ENCODE measurements at places on chromosomes 12 and 14. TPM values are rescaled to one million over a fixed set of nuclear protein-coding genes. Genes with fewer than 3 reads are reported as not detected.

Gene FGD6
- 28.9 TPM for total RNA-seq

Gene SAV1
- 24.2 TPM for total RNA-seq

Gene TTC9
- 5.3 TPM for total RNA-seq

Gene ZFYVE21
- 168 TPM for total RNA-seq

Gene MLXIP
- total RNA-seq: 25.2 TPM

Gene CACNA2D4
- 0.57 TPM for total RNA-seq

Gene CLEC4D
- not detected for total RNA-seq

Gene SIX6
- total RNA-seq: not detected

Gene SOX5
- total RNA-seq: 19.6 TPM

DNA sequence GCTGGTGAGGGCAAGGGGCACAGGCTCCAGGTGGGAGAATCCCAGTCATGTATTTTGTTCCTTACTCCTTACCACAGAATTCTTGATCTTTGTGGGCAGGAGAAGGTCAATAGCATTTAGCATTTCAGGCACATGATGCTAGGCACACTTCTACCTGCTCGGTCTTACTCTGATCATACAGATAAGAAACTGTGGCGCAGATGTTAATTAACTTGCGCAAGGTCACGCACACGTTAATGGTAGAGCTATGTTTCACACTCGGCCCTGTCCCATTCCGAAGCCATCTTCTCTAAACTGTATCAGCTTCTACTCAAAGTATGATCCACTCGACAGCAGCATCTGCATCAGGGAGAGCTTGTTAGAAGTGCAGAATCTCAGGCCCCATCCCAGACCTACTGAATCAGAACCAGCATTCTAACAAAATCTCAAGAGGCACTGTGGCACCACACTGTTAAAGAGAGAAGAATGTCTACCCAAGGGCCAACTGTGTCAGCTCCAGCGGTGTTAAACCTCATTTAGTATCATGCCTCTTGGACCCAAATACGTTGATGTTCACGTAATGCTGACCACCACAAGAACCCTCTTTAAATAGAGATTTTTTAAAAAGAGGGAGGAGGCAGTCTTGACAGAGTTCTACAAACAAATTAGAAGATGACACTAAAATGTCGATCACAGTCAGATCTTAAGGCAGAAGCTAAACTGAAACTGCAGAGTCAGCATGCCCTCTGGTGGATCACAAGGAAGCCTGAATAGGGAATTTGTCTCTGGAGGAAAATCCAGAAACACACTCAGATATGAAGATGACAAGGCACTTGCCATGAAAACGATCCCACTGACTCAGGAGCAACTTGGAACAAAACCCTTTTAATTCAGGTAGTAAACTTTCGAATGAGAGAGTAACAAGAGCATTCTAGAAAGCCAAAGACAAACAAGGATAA, 7.3 kb downstream of the STXBP6 start:
- no peak for DNase-seq

- DNase-seq: no peak
These were observed 30.2 kb upstream of the CPM start for GRCh38 chr12:68962877-68963855.

DNA sequence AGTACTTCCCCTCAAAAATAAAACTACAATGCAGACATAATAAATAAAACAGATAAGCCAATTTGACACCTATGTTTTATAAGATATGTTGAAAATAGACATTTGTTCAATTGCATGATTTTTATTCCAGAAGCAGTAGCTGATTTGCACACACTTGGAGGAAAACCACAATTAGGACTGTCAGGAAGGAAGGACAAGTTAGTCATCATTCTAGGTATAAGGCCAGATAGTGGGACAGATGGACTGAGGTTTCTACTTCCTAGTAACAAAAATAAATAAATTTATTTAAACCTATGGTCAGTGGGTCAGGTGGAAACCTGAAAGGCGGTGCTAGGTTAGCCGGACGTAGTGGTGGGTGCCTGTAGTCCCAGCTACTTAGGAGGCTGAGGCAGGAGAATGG, 141.8 kb upstream of the RASSF8 start:
- DNase-seq: no peak

DNA sequence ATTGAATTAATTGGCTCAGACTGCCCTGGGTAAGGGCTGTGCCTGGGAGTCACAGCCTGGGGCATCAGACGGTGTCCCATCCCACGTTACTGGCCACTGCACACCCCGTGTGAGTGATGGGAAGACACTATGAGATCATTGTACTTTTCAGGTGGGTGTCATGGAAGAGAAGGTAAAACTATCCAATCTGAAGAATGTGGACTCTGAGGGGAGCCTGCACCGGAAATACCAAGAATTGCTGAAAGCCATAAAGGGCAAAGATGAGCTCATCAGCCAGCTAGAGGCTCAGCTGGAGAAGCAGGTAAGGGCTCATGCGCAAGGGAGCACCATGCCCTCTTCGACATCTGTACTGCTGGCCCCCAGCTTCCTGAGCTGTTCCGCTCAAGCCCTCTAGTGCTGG, 24.0 kb downstream of the PLEKHH1 start:
- no peak for DNase-seq

GRCh38 chr12:102372087-102372486, 108.3 kb downstream of the IGF1 start:
- no peak for DNase-seq

DNA sequence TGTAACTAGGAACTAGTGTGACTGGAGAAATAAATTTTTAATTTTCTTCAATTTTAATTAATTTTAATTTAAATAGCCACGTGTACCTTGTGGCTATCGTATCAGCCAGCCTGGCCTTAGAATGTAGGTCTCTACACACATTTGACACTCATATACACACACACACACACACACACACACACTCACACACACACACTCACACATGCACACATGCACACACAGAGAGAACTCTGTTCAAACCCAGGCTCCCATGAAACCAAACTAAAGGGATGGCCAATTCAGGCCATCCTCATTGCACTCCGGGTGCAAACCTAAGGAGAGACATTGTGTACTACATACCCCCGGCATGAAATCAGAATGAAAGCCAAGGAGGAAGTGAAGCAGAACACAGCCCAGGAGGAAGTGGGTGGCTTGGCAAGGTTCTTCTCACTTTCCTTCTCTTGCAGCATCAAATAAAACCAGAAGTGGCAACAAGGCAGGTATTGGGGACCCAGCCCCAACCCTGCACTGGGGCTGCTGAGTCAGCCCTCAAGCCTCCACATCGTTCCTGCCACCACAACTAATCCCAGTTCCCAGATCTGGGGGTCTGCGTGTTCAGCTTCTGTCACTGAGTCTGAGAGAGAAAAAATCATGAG, 26.2 kb upstream of the CHPT1 start:
- DNase-seq: no peak

GRCh38 chr14:33432407-33433023, 493.8 kb downstream of the NPAS3 start:
- DNase-seq: no peak

DNA sequence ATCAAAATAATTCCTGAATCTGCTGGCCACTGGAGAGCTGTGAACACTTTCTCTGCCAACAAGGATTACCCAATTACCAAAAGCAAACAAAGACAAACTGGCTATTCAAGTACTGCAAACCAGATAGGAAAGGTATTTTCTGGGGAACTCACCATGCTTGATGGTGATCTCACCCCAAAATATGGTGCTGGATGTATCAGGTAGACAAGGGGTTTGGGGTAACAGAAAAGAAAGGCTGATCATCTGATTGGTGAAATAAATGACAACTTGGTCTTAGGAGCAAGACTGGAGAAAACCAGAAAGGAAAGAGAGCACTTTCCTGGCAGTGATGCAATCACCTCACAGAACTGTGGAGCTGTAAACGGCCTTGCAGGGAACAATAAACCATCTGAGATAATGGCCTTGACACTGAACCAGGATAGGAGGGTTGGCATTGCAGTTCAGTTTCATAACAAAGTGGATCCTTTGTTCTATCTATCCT, 31.0 kb upstream of the NPFF start:
- DNase-seq: no peak

GRCh38 chr12:119079530-119079929, 98.2 kb downstream of the SRRM4 start:
- no peak for DNase-seq

DNA sequence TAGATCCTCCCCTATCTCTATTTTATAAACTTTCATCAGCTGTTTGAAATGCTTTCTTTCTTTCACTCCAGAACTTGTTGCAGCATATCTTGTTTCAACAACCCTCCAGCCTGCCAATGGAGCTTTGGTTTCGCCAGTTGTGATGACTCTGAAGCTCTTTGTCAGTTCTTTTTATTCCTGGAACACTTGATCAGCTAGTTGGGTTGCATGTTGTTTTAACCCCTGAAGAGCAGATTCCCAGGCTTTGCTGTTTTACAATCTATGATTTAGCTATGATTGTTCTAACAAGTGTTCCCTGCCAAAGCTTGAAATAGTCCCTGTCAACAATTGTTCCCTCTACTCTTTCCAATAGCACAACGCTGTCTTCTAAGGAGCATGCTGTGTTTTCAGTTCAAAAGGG, 50.6 kb upstream of the FUT8 start:
- no peak for DNase-seq

GRCh38 chr12:77609016-77609415, 221.7 kb upstream of the NAV3 start:
- no peak for DNase-seq

DNA sequence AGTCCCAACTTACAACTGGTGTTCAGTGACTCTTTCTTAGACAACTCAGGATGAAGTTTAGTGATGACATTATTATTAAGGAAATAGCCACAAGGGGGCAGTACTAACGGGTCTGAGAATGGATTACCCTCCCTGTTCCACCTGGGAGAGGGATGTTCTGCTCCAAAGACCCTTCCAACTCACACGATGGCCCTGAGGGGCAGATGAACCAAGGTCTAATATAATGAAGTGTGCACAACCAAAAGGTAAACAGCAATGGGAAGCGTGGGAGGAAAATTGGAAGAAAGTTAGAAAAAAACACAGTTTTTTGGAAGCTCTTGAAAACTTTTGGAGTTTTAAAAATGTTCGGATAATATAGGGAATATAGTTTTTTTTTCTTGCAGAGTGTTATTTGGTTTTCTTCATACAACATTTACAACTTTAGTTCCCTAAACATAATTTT, 24.0 kb downstream of the FGF6 start:
- no peak for DNase-seq

- DNase-seq: no peak
These were observed 3.5 kb downstream of the HMGA2 start for GRCh38 chr12:65827827-65828231.

- no peak for DNase-seq
These were observed 21.6 kb downstream of the PLCZ1 start for GRCh38 chr12:18716236-18716635.

- no peak for DNase-seq
These were observed 115.0 kb upstream of the MDM1 start for GRCh38 chr12:68446901-68447796.

GRCh38 chr14:53744857-53745256, 211.8 kb downstream of the BMP4 start:
- DNase-seq: no peak
